Bronchial smooth muscle cell (primary cell): ENCODE measurements at places on chromosomes 12 and 14. TPM values are rescaled to one million over a fixed set of nuclear protein-coding genes. Genes with fewer than 3 reads are reported as not detected.

NT5DC3 gene
- 3.9 and 6.0 TPM in 2 replicates for total RNA-seq

PAX9 gene
- total RNA-seq, result under 0.01 TPM in 2 replicates

MYO1A gene
- total RNA-seq, result under 0.01 and 0.32 TPM in 2 replicates

APPL2 gene
- total RNA-seq, result 39.6 and 52.7 TPM in 2 replicates

ITGB7 gene
- 0.47 and 1.4 TPM in 2 replicates for total RNA-seq

VPS33A gene
- 14.1 and 19.2 TPM in 2 replicates for total RNA-seq

BCL11B gene
- under 0.01 TPM in 2 replicates for total RNA-seq

RPS6KL1 gene
- total RNA-seq, result under 0.01 and 0.47 TPM in 2 replicates

AMIGO2 gene
- 0.32 and 0.60 TPM in 2 replicates for total RNA-seq

PRPH gene
- 0.95 and 1.4 TPM in 2 replicates for total RNA-seq

CRADD gene
- total RNA-seq, result 10.5 and 12.8 TPM in 2 replicates

C3AR1 gene
- total RNA-seq, result not detected in 2 replicates

PRKAB1 gene
- total RNA-seq, result 9.2 and 10.1 TPM in 2 replicates

SLC25A47 gene
- not detected in 2 replicates for total RNA-seq

CCDC177 gene
- 0.09 TPM in 1 of 2 replicates, not detected in the other for total RNA-seq

RBP5 gene
- 0.09 TPM in 1 of 2 replicates, not detected in the other for total RNA-seq

LETMD1 gene
- total RNA-seq, result 53.4 and 71.7 TPM in 2 replicates

SLC6A15 gene
- total RNA-seq, result 7.1 and 53.1 TPM in 2 replicates

HOXC5 gene
- 0.16 and 0.17 TPM in 2 replicates for total RNA-seq

RTL1 gene
- total RNA-seq, result under 0.01 TPM in 1 of 2 replicates, not detected in the other

LRRK2 gene
- 10.9 and 11.0 TPM in 2 replicates for total RNA-seq

C12orf54 gene
- total RNA-seq, result not detected in 2 replicates

CLEC4D gene
- total RNA-seq, result not detected in 2 replicates

LMNTD1 gene
- 0.32 TPM in 1 of 2 replicates, not detected in the other for total RNA-seq

ADCY6 gene
- total RNA-seq, result 44.8 and 56.3 TPM in 2 replicates

KRT75 gene
- not detected in 2 replicates for total RNA-seq

LGALS3 gene
- 302 and 682 TPM in 2 replicates for total RNA-seq

PLA2G1B gene
- total RNA-seq, result 0.17 TPM in 1 of 2 replicates, not detected in the other

CFAP251 gene
- 1.4 and 3.3 TPM in 2 replicates for total RNA-seq

SLC10A1 gene
- total RNA-seq, result not detected in 2 replicates

ERC1 gene
- total RNA-seq, result 30.4 and 30.7 TPM in 2 replicates

SLCO1A2 gene
- not detected in 2 replicates for total RNA-seq

TTC5 gene
- 27.1 and 44.9 TPM in 2 replicates for total RNA-seq

CLEC2B gene
- total RNA-seq, result 5.4 and 20.8 TPM in 2 replicates

AKAP6 gene
- total RNA-seq, result under 0.01 and 0.95 TPM in 2 replicates

LAG3 gene
- total RNA-seq, result 0.09 and 0.32 TPM in 2 replicates

KERA gene
- not detected in 2 replicates for total RNA-seq

SYCP3 gene
- under 0.01 and 0.34 TPM in 2 replicates for total RNA-seq

RNFT2 gene
- total RNA-seq, result 0.52 and 0.63 TPM in 2 replicates
